Thyroid gland (tissue), 4 donors: ENCODE measurements at places on chromosomes 4 and X. TPM values are rescaled to one million over a fixed set of nuclear protein-coding genes. Genes with fewer than 3 reads are reported as not detected.

- no peak overlapping the region for H3K4me3 ChIP-seq
- no peaks in the 10 kb centered on the region for H3K27me3 ChIP-seq
- no peak overlapping the region for H3K27ac ChIP-seq
- no peak for DNase-seq
- H3K36me3 ChIP-seq = no peaks in the 10 kb centered on the region
- H3K4me1 ChIP-seq = peaks cover 24% of the 10 kb centered on the region
Observed at GRCh38 chr4:6772223-6772928, 10.2 kb upstream of the KIAA0232 start.

- DNase-seq = no peak
- H3K27me3 ChIP-seq = no peaks in the 10 kb centered on the region
- peaks cover 33% of the 10 kb centered on the region for H3K4me1 ChIP-seq
- peaks cover 3% of the 10 kb centered on the region for H3K36me3 ChIP-seq
- peak overlapping the region; percentile 93 for H3K27ac ChIP-seq
Observed at GRCh38 chr4:37685161-37685822, 884 bp downstream of the RELL1 start.

MEPE gene
- not detected for total RNA-seq

- no peak overlapping the region for H3K27ac ChIP-seq
- no peaks in the 10 kb centered on the region for H3K27me3 ChIP-seq
- H3K36me3 ChIP-seq = no peaks in the 10 kb centered on the region
- DNase-seq = no peak
- H3K4me3 ChIP-seq = no peak overlapping the region
Observed at GRCh38 chrX:1813809-1814208, 198.9 kb downstream of the ASMT start.

- H3K27ac ChIP-seq = no peak overlapping the region
- H3K27me3 ChIP-seq = no peaks in the 10 kb centered on the region
- no peaks in the 10 kb centered on the region for H3K36me3 ChIP-seq
- peaks cover 6% of the 10 kb centered on the region for H3K4me1 ChIP-seq
- H3K4me3 ChIP-seq = no peak overlapping the region
Observed at GRCh38 chr4:138788267-138788790, 227.3 kb upstream of the NOCT start.

DNA sequence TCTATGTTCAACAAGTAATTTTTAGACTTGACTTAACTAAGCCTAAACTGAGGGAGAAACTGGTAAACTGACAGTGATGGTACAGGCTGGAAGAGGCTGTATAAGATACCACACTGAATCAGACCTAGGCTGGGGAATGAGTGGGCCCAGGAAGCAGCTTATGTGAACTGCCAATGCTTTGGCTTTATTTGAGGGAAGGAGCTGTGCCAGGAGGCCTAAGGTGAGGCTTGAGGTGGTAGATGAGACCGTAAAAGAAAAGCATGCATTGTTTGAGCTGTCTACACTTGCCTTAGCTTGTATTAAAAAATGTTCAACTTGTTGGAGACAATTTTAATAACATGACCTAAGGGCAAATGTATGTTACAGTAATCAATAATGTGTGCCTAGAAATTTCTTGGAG lies 96.2 kb downstream of the RS1 start:
- no peak for DNase-seq
- no peaks in the 10 kb centered on the region for H3K36me3 ChIP-seq
- H3K4me1 ChIP-seq = no peaks in the 10 kb centered on the region
- no peak overlapping the region for H3K27ac ChIP-seq
- no peaks in the 10 kb centered on the region for H3K27me3 ChIP-seq
- no peak overlapping the region for H3K4me3 ChIP-seq

DNA sequence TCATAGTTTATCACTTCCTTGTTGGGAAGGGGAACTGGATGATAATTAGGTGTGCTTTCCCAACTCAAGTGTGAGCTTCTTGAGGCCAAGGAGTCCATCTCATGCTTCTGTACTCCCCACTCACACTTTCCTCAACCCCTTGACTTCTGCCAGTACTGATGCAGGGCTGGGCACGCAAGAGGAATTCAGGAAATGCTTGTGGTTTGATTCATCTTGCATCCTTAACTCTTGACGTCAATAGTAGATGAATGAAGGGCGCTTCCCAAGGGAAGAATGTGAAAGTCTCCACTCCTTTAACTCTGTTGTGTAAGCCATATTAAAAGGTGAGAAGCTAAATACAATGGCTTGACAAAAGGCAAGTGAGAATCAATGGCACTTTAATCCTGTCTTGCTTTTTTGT lies 101.8 kb downstream of the AGTR2 start:
- H3K4me3 ChIP-seq = no peak overlapping the region
- no peak for DNase-seq
- H3K4me1 ChIP-seq = no peaks in the 10 kb centered on the region
- H3K27ac ChIP-seq = no peak overlapping the region

DNA sequence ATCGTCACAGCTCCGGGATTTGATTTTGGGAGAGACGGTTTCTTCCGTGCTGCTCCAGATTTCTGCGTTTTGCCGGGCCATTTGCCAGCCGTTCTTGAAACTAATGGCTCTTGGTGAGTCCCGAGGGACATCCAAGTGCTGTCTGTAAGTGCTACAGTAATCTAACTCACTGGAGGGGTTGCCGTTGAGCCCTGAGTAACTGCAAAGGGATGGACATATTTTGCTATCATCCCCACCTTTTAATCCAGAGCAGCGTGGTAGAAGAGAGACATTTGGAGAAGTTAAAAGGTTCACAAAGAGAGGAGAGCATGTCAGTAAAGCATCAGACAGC lies 88.9 kb upstream of the PDLIM3 start:
- H3K4me1 ChIP-seq = no peaks in the 10 kb centered on the region
- H3K36me3 ChIP-seq = peaks cover 36% of the 10 kb centered on the region
- no peak overlapping the region for H3K27ac ChIP-seq
- no peaks in the 10 kb centered on the region for H3K27me3 ChIP-seq
- H3K4me3 ChIP-seq = no peak overlapping the region
- no peak for DNase-seq

SATL1 gene
- not detected for total RNA-seq

DNA sequence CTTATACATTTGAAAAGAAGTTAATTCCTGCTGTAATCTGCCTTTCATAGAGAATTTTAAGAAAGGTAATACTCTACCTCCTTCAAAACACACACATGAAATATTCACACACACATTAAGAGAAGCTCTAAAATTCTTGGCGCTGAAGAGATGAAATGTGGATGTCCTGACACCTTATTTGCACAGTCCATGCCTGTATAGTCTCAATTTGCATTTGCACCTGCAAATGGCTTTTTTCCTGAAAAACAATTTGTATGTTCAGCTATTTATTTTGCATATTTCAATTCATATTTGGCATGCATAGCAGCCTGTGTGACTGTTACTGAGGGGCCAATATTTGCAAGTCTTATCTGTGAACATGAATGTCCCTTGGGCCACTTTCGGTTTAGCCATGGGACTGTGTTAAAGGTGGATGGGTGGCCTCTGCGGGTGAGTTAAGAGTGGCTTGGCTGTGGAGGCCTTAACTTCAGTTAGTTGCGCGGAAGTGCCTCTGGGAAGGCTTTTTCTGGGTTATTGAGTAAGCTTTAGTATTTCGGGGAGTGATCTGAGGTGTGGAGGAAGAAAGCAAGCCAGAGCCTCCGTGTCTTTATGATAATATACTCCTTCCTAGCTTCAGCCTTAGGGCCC lies 443.3 kb upstream of the FAT1 start:
- H3K27me3 ChIP-seq = no peaks in the 10 kb centered on the region
- no peak overlapping the region for H3K27ac ChIP-seq
- no peak for DNase-seq
- H3K4me1 ChIP-seq = no peaks in the 10 kb centered on the region
- H3K36me3 ChIP-seq = no peaks in the 10 kb centered on the region

ENPEP gene
- 2.0 TPM for total RNA-seq

- DNase-seq = no peak
- H3K27ac ChIP-seq = no peak overlapping the region
- no peaks in the 10 kb centered on the region for H3K36me3 ChIP-seq
- H3K4me1 ChIP-seq = peaks cover 37% of the 10 kb centered on the region
Observed at GRCh38 chr4:36278789-36279188, 2.6 kb upstream of the DTHD1 start.

GRCh38 chr4:94814237-94814636 lies 56.5 kb downstream of the BMPR1B start:
- H3K27ac ChIP-seq = no peak overlapping the region
- DNase-seq = no peak
- no peak overlapping the region for H3K4me3 ChIP-seq
- no peaks in the 10 kb centered on the region for H3K27me3 ChIP-seq

- no peak overlapping the region for H3K4me3 ChIP-seq
- H3K4me1 ChIP-seq = no peaks in the 10 kb centered on the region
- no peak overlapping the region for H3K27ac ChIP-seq
- no peaks in the 10 kb centered on the region for H3K36me3 ChIP-seq
- no peak for DNase-seq
- no peaks in the 10 kb centered on the region for H3K27me3 ChIP-seq
Observed at GRCh38 chrX:109871121-109871888, 131.6 kb upstream of the TMEM164 start.

DNA sequence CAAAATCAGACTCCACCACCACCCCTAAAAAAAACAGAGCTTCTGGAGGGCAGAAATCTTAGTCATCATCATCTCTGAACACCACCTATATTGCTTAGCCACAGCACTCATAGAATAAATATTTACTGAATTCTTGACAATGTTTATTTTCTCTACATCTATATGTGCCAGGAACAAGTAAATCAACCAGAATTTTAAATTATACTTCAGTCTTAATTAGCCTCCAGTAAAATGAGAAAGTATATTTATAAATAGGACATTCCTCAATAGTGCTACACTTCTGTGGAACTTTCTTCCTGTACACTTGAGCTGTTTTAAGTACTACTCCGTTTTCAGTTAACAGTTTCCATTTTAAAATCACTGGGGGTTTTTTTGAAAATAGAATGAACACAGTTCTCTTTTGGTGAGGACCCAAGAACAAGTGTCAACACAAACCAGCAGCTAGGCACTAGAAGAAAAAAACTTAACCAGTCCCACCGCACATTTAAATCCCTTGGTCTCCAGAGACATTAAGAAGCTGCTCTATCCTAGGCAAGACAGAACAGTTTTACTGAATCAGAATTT lies 25.5 kb downstream of the SMIM14 start:
- no peaks in the 10 kb centered on the region for H3K27me3 ChIP-seq
- H3K27ac ChIP-seq = peak overlapping the region; percentile 70
- no peaks in the 10 kb centered on the region for H3K36me3 ChIP-seq
- peaks cover 15% of the 10 kb centered on the region for H3K4me1 ChIP-seq
- DNase-seq = no peak
- H3K4me3 ChIP-seq = no peak overlapping the region

- no peaks in the 10 kb centered on the region for H3K4me1 ChIP-seq
- DNase-seq = no peak
- no peak overlapping the region for H3K27ac ChIP-seq
- H3K27me3 ChIP-seq = no peaks in the 10 kb centered on the region
- H3K36me3 ChIP-seq = no peaks in the 10 kb centered on the region
- no peak overlapping the region for H3K4me3 ChIP-seq
Observed at GRCh38 chr4:12146339-12146738, 717.6 kb upstream of the HS3ST1 start.

GK gene
- 4.8 TPM for total RNA-seq

DNA sequence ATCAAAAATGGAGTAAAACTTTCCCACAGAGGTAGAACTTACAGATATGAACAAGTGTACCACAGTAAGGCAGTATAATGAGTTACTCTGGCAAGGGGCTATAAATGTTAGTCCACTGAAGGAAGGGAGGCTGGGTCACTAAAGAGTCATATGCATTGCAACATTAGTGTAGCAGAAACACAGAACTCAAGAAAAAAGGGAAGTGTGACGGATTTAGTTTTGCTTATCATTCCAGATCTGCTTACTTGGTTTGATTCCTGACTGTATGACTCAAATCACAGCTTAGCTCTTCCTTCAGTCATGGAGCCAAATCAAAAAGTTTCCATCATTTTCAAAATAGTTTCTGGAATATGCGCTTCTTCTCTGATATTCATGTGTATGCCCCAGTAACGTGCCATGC lies 148.7 kb downstream of the FSTL5 start:
- no peak overlapping the region for H3K4me3 ChIP-seq
- no peaks in the 10 kb centered on the region for H3K4me1 ChIP-seq
- H3K36me3 ChIP-seq = no peaks in the 10 kb centered on the region
- H3K27ac ChIP-seq = no peak overlapping the region

GRCh38 chr4:48153791-48154550 lies 19.9 kb upstream of the TXK start:
- H3K4me1 ChIP-seq = no peaks in the 10 kb centered on the region
- no peak for DNase-seq
- H3K36me3 ChIP-seq = peaks cover 6% of the 10 kb centered on the region
- no peak overlapping the region for H3K4me3 ChIP-seq
- H3K27ac ChIP-seq = no peak overlapping the region

DNA sequence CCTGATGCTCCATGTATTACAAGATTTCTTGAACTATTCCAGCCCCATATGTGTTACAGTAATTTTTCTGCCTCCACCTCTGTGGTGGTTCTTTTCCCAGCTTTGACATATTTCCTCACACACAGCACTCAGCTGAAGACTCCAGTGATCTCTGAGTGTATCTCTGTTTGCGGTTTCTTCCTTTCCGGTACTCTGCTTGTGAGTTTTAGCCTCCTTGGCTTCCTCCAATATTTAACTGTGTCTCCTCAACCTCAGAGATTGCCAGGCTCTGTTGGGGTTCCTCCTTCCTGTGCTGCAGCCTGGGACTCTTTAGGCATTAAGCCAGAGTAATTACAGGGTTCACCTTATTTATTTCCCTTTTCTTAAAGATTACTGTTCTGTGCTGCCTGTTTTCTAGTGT lies 73.2 kb downstream of the NFKB1 start:
- no peak for DNase-seq
- H3K4me3 ChIP-seq = no peak overlapping the region
- H3K36me3 ChIP-seq = peaks cover 4% of the 10 kb centered on the region
- H3K27me3 ChIP-seq = no peaks in the 10 kb centered on the region
- H3K27ac ChIP-seq = no peak overlapping the region

LONRF3 gene
- total RNA-seq = 32.1 TPM

DNA sequence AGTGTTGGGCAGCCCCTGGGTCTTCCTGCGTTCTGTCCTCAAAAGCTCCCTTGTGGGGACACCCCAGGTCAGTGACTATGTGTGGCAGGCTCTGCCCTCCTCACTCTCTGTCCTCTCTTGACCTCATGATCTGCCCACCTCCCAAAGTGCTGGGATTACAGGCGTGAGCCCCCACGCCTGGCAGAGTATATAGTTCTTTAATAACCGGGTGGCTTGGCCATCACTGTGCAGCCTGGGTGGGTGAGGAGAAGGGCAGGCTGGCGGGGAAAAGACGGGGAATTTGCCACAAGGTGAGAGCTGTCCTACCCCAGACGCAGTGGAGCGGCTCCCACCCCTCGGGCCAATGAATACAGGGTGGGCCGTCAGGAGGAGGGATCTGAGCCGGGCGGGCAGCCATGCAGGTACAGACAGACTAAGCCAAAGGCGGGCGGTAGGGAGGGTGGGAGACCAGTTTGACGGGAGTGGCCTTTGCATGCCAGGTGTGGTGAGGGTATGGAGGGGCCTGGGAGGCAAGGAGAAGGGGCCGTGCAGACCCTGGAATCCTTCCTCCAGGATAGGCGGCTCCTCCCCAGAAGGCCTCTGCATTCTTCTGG lies 2.5 kb downstream of the SH3BP2 start:
- H3K27me3 ChIP-seq = no peaks in the 10 kb centered on the region
- H3K4me1 ChIP-seq = peaks cover 88% of the 10 kb centered on the region
- peak overlapping the region; percentile 25 for H3K27ac ChIP-seq
- H3K4me3 ChIP-seq = no peak overlapping the region
- H3K36me3 ChIP-seq = no peaks in the 10 kb centered on the region
- DNase-seq = peak; percentile 77
